ENCODE measurements at places on chromosomes 4 and X. TPM values are rescaled to one million over a fixed set of nuclear protein-coding genes. Genes with fewer than 3 reads are reported as not detected.

- DNase-seq = no peak
Measured at GRCh38 chrX:9393571-9393970, 71.3 kb upstream of the TBL1X start.

DNA sequence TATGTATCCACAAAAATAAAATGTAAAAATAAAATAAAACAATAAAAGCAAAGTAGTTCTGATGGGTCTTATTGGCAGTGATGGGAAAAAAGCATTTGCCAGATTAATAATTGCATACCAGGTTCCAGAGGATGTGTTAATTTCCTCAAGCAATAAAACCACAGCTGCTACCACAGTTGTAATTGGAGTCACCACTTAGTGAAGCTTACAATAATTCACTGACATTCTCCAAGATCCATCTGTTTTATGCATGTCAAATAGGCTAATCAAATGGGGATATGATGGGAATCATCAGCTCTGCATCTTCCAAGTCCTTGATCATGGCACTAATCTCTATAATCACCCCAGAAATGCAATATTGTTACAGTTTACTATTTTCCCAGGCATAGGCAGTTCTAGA lies 123.5 kb upstream of the EMCN start:
- no peak for DNase-seq

DNA sequence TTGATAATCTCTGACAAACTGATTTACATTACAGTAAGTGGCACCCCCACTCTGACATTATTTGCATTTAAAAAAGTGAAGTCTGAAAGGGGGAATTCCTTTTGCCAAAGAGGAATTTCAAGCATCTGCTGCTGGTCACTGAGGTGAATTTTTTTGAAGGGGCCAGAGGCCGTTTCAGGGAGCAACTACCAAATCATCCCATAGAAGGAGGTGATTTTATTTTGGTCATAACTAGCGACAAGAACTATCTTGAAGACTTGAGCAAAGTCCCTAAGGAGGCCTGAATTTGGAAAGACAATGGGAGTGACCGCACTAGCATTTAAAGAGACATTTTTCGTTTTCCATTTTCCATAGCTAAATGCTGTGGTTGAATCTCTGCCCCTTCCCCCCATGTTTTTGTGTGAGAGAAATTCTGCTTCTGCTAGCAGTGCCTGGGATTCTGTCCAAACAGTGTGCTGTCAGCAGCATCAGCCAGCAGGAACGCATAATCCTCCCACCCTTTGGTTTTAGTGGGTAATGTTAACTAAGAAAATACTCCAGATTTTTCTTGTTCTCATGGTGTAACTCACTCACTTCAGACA lies 110.1 kb upstream of the MED14 start:
- DNase-seq = no peak

Gene SOX3
- total RNA-seq = 5.6 TPM

Data from occipital lobe (tissue), 3 donors.